ENCODE measurements at places on chromosomes 6 and 20.

- no peak for DNase-seq
These were observed 12.4 kb downstream of the UBE2V1 start for GRCh38 chr20:50100552-50100951.

DNA sequence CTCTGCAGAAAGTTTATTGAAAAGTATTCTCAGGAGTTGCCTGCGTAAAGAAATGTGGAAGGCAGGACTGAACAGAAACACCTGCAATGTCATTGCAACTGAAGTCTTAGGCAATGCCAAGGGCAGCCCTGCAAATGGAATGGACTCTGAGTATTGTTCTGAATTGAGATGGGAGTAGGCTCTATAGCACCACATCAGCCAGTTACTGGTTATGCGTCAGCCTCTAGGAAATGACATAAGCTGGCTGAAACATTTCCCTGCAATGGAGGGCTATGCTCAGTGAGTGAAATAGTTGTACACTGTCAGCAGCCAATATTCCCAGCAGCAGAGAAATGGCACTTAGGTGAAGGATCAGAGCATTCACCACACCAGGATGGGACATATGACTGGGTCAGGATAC, 13.8 kb upstream of the GJE1 start:
- no peak for DNase-seq

- no peak for DNase-seq
These were observed 68.5 kb downstream of the FYN start for GRCh38 chr6:111804627-111805235.

DNA sequence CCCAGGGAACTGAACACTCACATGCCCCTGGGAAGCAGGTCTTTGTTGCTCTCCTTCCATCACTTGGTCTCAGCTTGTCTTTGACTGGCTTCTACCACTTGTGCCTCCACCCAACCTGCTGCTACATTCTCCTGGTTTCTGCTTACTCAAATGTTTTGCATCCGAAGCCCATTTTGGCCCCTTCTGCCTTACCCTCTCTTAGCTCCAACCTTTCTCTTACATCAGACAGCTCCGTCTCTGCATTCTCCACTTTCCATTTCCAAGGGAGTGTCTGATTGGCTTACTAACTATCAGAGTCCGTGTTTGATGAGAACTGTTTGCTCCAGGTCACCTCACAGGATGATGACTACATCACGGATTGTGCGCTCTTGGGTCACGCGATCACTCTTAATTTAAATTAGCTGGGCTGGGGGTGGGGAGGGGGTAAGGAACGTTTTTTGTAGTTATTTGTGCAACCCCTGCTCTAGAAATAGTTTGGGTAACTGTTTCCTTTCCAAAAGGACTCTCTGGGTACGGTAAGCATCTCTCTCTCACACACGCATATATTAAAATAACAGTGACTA, 844 bp upstream of the ABRACL start:
- no peak for DNase-seq

DNA sequence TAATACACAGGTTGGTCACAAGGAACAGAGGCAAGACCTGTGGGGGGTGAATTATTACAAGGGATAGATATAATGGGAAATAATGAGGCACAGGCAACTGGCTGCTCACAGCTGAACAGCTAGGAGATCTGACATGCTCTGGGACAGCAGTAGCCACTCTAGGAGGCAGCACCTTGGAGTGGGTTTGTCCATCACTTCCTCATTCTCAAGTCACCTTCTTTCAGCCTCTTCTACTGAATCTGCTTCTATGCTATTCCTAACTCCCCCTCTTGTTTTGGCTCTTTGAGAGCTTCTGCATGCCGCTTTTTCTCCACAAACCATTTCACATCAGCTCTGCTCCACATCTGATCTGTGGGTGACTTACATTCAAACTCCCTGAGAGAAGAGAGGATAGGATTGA, 345.5 kb upstream of the MAP3K7 start:
- no peak for DNase-seq

DNA sequence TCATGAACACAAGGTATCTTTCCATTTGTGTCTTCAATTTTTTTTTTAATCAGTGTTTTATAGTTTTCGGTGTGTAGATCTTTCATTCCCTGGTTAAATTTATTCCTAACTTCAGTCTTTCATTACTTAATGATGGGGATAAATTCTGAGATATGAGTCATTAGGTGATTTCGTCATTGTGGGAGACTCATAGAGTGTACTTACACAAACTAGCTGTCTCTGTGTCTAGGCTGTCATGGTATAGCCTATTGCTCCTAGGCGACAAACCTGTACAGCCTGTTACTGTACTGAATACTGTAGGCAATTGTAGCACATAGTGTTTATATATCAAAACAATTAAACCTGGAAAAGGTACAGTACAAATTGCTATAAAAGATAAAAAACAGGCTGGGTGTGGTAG, 42.1 kb downstream of the SMAP1 start:
- no peak for DNase-seq

- no peak for DNase-seq
These were observed 66.8 kb downstream of the LMBRD1 start for GRCh38 chr6:69729870-69730449.

DNA sequence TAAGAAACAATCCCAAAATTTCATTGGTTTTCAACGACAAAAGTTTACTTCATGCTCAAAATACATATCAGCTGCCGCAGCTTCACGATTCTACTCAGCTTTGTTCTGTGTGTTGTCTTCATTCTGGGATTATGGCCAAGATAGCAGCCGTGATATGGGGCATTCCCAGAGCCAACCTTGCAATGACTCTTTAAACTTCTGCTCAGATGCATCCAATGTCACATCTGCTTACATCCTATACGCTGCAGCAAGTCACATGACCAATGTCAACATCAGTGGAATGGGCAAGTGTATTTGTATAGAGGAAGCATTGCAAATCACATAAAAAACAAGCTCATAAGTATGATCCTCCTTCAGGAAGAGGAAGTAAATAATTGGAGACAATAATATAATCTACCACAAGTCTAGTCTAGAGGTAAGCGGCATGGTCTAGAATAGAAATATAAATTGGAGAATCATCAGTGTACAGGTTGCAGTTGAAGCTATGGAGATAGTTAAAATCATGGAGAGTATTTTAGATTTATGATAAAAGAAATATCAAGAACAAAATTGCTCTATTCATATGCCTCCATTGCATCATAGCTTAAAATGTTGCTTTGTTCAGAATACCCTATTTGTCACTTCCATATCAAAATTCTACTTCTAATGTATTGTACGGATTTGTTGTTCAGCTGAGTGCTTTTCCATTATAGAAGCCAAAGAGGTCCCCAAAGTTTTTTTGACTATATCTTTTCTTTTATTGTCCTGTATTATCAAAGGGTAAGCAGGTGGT, 7.2 kb upstream of the C6orf141 start:
- no peak for DNase-seq

GRCh38 chr6:168926306-168926705, 327.3 kb downstream of the THBS2 start:
- no peak for DNase-seq

DNA sequence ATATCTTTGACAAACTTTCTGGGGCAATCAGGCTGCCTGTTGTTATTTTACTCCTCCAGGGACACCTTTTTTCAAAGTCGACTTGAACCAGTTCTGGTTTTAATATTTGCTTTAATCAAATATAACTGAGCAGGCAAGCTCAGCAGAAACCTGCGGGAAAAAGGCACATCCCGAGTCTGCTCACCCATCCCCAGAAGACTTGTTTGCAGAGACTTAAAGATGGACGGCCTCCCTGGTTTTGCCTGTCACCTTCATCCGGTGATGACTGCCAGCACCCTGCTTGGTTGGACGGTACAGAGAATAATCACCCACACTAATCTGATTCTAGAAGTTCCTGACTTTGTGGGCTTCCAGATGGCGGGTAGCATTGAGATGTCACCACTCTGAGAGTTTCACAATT, 36.8 kb downstream of the PPP1R3G start:
- DNase-seq = no peak

- no peak for DNase-seq
These were observed 4.1 kb upstream of the LY86 start for GRCh38 chr6:6584310-6585002.

- DNase-seq = no peak
These were observed 253.4 kb downstream of the HACE1 start for GRCh38 chr6:104606361-104606760.

DNA sequence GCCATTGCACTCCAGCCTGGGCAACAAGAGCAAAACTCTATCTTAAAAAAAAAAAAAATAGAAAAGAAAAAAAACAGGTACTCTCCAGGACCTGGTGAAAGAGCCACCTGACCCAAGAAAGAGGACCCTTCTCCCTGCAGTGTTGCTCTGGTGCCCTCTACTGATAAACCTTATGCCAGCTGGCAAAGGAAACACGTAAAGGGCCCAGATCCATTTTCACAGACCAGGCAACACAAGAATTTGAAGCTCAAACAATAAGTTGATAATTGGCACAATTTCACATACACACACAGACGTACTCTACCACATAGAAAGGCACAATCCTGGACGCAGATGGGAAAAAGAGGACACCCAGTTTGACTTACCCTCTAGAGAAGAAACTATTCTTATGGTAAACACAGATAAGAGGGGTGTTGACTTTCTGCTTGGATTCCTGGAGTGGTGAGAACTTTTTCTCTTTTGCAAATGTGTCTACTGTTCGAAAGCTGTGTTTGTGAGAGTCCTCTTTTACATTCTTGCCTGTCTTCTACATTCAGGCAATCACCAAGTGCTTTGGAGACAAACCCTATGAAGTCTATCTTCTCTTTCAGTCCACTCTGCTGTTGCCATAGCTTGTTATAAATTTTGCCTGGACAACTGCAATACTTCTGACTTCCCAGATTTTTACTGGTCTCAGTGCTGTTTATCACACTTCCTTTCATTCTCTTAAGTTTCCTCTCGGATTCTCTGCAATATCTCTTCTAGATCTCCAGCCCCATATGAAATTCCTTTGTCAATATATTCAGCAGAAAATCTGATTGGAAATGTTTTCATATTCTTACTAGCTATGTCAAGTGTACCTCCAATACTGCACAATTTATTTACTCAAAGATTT, 6.4 kb upstream of the SNRPB start:
- no peak for DNase-seq

- DNase-seq = no peak
These were observed 611.9 kb upstream of the MAN1A1 start for GRCh38 chr6:119961450-119961849.

DNA sequence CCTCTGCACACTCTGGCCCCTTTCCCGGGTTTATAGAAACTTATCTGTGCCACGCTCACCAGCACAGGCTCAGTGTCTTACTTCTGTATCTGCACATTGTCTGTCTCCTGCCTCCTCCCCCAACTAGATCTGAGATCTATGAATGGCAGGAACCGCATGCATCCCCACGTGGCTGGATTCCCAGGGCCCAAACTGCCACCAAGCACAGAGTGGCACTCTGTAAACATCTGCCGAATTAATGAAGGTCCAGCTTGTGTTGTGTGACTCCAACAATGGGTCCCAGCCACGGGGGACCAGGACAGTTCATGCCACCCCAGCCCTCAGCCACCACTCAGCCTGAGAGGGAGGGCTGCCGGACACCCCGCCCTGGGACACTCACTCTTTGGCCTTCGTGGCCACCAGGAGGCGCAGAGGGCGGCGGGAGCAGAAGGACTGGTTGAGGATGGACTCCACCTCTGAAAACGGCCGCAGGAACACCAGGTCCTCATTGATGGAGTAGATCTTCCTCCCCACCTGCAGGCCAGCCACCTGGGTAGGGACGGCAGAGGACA, 171.1 kb downstream of the PREX1 start:
- no peak for DNase-seq

DNA sequence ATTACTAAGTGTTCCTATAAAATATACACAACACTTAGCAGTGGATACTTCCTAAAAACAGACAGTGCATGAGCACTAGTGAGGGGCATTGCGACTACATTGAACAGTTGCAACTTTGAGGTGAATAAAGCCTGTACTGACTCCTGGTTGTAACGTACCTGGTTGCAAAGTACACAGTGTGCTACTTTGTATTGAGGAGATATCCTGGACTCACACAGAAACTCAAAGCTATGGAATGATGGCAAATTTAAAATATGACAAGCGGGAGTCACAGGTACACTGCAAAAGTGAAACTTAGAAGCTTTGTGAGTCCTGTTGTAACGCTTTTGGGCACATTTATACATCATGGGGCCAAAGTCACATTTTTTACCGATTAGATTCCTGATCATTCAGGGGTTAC, 55.6 kb upstream of the HLA-A start:
- no peak for DNase-seq

DNA sequence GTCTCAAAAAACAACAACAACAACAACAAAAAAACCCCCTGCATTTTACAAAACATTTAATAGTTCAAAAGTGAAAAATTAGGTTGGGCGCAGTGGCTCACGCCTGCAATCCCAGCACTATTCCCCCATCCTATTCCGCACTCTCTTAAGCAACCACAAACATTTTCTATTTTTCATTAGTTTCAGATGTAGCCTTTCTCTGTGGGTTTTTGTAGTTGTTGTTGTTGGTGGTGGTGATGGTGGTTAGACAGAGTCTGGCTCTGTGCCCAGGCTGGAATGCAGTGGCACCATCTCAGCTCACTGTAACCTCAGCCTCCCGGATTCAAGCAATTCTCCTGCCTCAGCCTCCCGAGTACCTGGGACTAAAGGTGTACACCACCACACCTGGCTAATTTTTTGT, 6.4 kb upstream of the GMNN start:
- DNase-seq = no peak

GRCh38 chr20:12740647-12741046, 268.1 kb upstream of the SPTLC3 start:
- no peak for DNase-seq

- DNase-seq = no peak
These were observed 394.7 kb downstream of the THBS2 start for GRCh38 chr6:168858926-168859325.

- no peak for DNase-seq
These were observed 60.1 kb downstream of the FUT9 start for GRCh38 chr6:96075826-96076225.

GRCh38 chr6:32945108-32945760, 4.4 kb upstream of the HLA-DMB start:
- no peak for DNase-seq

- DNase-seq = no peak
These were observed 94.8 kb downstream of the MYLK4 start for GRCh38 chr6:2655844-2656433.

GRCh38 chr6:610882-611281, 46.0 kb downstream of the HUS1B start:
- DNase-seq = no peak

DNA sequence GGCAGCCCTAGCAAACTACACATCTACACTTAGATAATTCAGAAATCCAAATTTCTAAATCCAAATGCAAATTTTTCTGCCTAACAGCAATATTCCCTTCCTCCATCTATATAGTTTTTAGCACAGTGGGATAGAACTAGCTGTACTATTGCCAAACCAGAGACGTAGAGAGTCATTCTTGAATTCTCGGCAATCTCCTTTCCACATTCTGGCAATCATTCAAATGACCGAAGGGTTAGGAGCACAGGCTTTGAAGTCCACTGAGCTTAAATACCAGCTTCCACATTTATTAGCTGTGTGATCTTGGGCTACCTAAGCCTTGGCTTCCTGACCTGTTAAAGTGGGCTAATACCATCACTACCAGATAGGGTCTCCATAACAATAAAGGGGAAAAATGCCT, 3.1 kb upstream of the RPS12 start:
- DNase-seq = no peak
